Stomach (tissue), 19 donors: ENCODE measurements at places on chromosomes 1 and 21.

DNA sequence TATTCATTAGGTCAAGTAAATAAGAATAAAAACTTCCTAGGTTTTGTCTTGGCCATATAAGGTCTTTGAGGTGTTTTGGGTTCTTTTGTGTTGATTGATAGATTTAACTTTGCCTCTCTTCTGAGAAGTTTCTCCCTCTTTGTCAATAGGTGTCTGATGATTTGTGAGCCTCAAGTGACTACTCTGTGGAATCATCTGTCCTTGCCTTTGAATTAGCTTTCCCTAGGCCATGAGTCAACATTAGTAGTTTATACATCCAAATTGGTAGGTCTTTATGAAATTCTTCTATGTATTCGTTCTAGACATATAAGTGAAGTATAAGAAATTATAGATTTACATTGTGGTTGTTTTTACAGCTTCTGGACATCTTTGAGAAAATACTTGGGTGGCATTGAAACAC is 864.4 kb downstream of the USP25 start:
- no peak overlapping the region for H3K4me3 ChIP-seq
- no peaks in the 10 kb centered on the region for H3K4me1 ChIP-seq
- H3K27ac ChIP-seq = no peak overlapping the region

GRCh38 chr1:23989263-23989662 is 9.1 kb upstream of the SRSF10 start:
- no peaks in the 10 kb centered on the region for H3K36me3 ChIP-seq
- H3K27ac ChIP-seq = no peak overlapping the region
- H3K4me3 ChIP-seq = no peak overlapping the region
- H3K27me3 ChIP-seq = no peaks in the 10 kb centered on the region

DNA sequence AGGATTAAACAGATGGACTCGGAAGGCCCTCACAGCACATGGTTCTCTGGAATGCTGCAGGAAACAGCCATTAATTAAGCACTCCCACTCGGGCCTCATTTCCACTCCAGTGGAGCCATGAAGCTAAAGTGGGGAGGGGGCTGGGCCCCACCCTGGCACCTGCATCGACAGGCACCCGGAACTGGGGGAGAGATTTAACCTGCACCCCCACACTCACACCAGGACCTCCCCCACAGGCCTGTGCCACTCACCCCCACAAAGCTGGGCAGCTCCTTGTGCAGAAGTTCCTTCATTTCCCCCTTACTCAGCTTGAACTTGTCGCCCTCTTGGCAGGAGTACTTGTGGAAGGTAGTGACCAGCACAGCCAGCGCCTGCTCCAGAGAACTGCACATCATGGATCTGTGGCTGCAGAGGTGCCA is 2.2 kb downstream of the S100A2 start:
- DNase-seq = no peak
- H3K36me3 ChIP-seq = no peaks in the 10 kb centered on the region
- H3K27me3 ChIP-seq = no peaks in the 10 kb centered on the region
- peaks cover 33% of the 10 kb centered on the region for H3K4me1 ChIP-seq

DNA sequence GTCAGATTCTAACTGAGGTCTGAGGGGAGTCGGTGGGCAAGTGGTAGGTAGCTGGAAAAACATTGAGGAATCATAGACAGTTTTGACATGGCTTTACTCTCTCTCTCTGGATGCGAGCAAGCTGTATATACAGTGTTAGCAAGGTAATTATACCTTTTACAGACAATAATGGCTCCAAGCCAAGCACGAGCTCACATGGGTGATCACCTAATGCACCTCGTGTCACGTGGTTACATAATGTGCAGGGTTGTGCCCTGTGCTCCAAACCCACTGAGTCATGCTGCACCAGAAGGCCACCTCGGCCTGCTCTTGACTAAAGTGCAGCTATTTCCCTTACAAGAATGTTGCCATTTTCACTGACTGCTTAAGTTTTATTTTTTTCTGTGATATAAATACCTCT is 7.6 kb upstream of the CLCA2 start:
- H3K27ac ChIP-seq = no peak overlapping the region
- peak; percentile 79 for DNase-seq
- H3K36me3 ChIP-seq = no peaks in the 10 kb centered on the region
- H3K4me3 ChIP-seq = no peak overlapping the region
- H3K4me1 ChIP-seq = no peaks in the 10 kb centered on the region
